ENCODE measurements at places on chromosomes 13 and 19.
A peak's percentile ranks its signal among the peaks of the same experiment; 100 is the strongest.

GRCh38 chr13:20197361-20197834 is 4.7 kb upstream of the GJB2 start:
- DNase-seq = no peak

GRCh38 chr13:30097701-30098100 is 209.7 kb downstream of the KATNAL1 start:
- DNase-seq = no peak

DNA sequence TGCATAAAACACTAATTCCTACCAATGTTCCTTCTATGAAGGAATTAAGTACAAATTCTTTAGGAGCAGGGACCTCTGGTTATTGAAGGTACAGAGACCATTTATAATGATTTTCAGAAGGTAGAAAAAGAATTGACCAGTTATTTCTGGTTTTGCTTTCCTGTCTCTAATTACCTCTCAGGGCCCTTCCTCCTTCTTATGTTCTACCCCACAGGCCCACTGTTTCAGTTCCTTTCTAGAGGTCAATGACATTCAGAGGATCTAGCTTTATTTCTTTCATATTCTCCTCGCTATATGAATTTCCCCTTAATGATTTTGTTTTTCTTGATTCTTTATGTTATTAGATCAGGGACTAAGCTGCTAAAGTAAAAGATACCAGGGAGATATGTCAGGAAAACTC is 345.0 kb upstream of the SPRY2 start:
- no peak for DNase-seq

GRCh38 chr13:51666839-51667238 is 82.6 kb downstream of the WDFY2 start:
- DNase-seq = no peak

GRCh38 chr19:50858886-50859285 is 4.2 kb downstream of the KLK3 start:
- DNase-seq = no peak

DNA sequence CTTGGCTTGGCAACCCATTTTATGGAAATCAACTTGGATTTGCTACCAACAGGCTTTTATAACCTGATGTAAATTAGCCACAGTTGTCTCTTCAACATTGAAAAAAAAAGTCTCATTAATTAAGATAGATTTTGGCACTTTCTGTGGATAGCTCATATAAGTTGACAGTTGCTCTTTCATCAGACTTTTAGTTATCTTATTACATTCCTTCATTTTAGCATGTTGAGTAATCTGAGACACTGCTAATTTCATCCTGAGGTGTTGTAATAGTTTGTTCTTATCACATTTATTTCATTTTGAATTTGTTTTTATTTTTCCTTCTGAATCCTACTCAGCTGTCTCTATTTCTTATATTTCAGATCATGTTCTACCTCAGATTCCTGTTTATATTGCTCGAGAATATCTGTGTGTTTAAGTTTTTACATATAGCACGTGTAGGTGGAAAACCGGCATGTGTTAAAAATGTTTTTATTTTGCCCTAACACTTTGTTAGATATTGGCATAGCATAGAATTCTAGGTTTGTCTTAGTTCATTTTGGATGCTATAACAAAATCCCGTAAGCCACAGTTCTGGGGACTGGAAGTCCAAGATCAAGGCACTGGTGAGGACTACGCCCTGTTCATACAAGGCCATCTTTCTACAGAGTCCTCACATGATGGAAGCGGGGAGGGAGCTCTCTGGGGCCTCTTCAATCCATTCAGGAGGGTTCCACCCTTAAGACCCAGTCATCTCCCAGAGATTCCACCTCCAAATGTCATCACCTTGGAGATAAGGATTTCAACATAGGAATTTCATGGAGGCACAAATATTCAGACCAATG is 239.4 kb downstream of the COL4A1 start:
- no peak for DNase-seq

- DNase-seq = no peak
Measured at GRCh38 chr19:54196536-54196935, 4.1 kb upstream of the RPS9 start.

DNA sequence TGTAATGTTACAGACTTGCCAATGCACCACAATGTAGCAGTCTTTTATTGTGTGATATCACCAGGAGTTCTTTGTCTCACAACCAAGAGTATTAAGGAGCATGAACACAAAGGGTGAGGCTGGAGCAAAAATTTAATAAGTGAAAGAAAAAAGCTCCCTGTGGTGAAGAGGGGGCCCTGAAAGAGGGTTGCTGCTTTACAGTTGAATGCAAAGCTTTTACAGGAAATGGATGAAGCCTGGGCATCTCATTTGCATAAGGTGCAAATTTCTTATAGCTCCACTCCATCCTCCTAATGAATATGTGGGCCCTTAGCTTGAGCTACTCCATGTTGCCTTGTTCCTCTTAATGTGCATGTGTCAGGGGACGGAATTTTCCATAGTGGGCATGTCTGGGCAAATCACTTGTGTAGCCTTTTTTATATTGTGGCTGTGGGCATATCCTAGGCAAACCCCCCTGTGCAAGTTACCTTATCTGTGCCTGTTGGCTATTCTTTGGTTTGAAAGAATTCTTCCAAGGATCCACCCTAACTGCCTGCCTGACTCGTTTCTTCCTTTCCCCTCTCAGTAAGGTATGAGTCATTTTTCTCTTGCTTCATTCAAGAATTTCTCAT is 45.3 kb upstream of the TRPC4 start:
- DNase-seq = no peak

- DNase-seq = no peak
Measured at GRCh38 chr13:102983496-102983895, 82.7 kb downstream of the SLC10A2 start.

DNA sequence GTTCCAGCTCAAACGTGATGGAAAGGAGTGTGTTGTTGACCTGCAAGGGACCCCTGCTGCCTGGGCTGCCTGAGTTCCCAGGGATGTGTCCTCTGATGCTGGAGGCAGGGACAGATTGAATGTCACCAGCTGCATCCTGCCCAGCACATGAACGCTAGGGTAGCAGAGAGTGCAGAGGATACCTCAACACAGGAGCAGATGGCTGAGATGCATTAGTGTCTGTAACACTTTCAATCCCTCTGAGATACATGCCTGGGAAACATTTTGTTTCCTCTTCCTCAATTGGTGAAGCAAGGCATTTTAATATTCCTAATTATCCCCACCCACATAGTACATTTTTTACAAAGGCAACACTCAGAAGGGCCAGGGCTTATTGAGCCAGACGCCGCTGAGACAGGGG is 106.4 kb upstream of the UBL3 start:
- DNase-seq = no peak

DNA sequence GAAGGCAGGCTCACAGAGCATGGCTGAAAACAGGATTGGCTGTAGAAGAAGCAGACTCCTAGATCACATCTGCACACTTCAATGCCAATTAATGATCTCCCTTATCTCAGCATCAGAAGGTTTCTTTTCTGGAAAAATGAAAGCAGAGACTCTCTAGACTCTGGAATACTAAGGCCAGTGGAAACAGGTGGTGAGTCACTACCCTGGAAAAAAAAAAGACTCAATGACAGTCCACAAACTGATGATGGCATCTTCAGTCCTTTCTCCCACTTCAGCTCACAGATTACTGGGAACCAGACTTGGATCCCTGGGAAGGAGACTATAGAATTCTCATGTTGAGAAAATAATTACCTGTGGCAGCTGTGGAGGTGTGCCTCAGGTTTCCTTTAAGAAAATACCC is 47.5 kb upstream of the MBNL2 start:
- DNase-seq = no peak

DNA sequence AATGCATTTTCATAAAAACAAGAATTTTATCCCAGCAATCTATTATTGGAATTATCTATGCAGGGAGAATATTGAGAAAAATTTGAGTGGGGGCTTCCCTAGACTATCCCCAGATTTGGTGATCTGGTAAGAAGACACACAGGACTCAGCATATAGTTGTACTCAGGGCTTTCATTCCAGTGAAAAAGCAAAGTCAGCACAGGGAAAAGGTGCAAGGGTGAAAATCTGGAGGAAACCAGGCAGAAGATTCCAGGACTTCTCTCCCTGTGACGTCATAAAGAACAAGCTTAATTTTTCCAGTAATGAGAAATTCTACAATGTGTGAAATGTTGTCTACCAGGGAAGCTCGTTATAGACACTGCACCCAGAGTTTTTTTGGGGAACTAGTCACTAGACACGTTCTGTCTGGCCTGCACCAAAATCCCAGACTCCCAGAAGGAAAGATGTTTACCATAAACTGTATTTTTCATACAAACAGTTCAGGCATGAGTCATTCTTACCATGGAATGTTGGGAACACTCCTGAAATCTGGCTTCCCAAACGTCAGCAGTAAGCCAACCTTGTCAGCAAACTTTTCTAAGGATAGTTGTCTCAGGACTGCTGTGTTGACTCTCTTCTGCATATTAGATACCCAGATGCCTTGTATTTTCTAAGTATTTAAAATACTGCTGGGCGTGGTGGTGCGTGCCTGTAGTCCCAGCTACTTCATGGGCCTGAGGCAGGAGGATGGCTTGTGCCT is 107.4 kb downstream of the DNAJC3 start:
- peak; percentile 23 for DNase-seq

DNA sequence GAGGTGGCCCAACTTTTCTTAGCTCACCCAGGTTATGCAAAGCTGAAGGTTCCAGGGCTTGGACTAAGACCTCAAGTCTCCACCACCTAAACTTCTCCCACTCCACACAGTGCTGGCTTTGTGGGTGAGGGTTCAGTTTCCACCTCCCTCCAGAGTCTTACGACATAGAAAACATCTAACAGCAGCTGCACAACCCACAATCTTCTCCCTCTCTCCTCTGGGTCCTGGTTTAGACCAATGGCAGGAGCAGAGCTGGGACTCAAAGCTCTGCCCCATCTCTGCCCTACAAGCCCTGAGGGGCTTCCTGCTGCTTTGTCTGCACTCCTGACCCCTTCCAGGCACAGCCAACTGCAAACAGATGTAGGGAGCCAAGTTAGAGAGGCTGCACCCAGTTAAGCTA is 16.0 kb downstream of the IRGC start:
- no peak for DNase-seq

DNA sequence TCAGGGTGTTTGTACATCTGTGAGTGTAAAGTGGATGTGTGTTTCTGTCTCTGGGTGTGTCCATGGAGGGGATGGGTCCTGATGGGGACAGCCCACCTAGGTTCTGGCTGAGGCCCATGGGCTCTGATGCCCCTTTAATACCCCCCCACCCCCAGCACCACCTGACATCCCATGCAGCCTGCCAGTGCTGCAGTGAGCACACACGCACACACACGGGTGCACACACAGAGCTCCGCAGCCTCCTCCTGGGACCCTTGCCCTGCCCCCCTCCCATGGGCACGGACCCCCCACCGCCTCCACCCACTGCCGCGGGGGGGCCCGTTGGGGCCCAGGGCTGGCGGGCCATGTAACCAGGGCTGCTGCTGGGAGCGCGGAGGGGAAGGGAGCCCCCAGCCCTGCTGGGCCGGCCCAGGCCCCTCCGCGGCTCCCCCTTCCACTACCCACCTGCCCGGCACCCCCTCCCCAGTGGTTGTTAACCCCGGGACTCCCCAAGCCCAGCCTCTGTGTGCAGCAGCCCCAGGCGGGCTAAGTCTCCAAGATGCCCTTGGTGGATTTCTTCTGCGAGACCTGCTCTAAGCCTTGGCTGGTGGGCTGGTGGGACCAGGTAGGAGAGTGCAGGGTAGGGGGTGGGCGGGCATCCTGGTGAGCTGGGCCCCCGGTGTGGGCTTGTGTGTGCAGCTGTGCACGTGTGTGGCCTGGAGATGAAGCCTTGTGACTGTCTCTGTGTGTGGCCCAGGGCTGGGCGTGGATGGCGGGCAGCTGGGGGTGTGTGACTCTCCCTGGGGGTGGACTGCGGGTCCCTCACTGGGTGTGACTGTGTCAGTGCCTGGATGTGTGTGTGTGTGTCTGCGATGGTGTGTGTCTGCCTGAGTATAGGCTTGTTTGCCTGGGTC is 32.6 kb downstream of the PDE4A start:
- DNase-seq = no peak

GRCh38 chr13:89363144-89363543 is 1692.0 kb downstream of the SLITRK5 start:
- DNase-seq = no peak

- no peak for DNase-seq
Measured at GRCh38 chr13:64477146-64477545, 2753.0 kb downstream of the PCDH9 start.

DNA sequence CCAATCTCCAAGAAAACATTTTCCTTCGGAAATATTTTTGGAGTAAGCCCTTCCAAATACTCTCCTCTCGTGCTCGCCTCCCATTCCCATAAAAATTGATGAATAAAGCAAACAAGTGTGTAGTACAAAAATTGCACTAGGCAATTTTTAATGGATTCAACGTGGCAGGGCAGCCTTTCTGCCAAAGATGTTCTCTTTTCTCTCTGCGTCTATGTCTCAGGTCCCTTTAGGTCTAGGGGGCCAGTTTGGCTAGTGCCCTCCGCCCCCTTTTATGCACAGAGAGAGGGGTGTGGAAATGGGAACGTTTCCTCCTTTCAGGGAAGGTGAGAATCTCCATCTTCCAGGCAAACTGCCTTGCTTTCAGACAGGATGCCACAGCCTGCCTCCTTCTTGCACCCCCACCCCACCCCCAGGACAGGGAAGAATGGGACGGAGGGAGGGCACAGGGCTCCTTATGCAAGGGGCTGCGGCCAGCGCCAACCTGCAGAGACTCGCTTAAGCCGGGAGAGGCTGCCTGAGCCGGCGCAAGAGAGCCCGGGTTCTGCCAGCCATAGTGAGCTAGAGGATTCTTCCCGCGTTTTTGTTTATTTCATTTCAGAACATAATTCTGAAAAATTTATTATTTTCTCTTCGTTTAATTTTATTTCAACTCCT is 2.7 kb upstream of the ZIC2 start:
- no peak for DNase-seq

DNA sequence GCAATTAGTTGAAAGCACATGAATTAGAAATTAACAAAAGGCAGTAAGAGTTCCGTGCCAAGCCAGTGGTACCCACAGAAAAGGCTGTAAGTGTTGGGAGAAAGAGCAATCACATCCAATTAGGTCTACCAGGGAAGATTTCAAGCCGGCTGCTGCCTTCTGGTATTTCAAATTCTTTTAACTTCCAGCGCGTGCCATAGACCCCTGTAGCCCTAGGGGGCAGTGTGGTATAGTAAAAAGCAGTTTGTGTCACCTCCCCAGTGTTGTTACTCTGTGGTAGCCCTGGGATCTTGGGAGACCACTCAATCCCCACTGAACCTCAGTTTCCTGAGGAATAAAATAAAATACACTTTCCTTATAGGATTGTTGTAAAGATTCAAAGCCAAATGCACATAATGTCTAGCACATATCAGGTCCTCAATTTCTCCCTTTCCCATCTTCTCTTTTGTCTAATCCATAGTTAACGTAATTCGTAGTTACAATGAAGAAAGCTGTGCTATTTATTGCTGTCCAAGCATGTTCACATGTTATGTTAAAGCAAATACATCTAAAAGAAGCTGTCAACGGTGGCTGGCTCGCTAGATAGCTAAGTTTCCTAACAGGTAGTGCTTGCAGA is 230.2 kb downstream of the TDRD3 start:
- DNase-seq = no peak
